Vein endothelial cell (primary cell): ENCODE measurements at places on chromosomes 13 and 19. TPM values are rescaled to one million over a fixed set of nuclear protein-coding genes. Genes with fewer than 3 reads are reported as not detected.

The ZNF471 gene
- 0.98 and 2.7 TPM in 2 replicates for total RNA-seq

The SHISA2 gene
- total RNA-seq, result 0.98 and 2.1 TPM in 2 replicates

The OPA3 gene
- 15.0 and 15.4 TPM in 2 replicates for total RNA-seq

The TMEM255B gene
- 24.8 and 36.1 TPM in 2 replicates for total RNA-seq

The LAIR1 gene
- not detected in 2 replicates for total RNA-seq

The ZNF790 gene
- total RNA-seq, result 6.5 and 8.4 TPM in 2 replicates

The PAN3 gene
- total RNA-seq, result 25.8 and 31.8 TPM in 2 replicates

The OR7C1 gene
- not detected in 2 replicates for total RNA-seq

The PBX4 gene
- not detected in 2 replicates for total RNA-seq

The DOCK9 gene
- total RNA-seq, result 385 and 477 TPM in 2 replicates

The ADAMTSL5 gene
- total RNA-seq, result 0.65 TPM in 1 of 2 replicates, not detected in the other

The CEACAM16 gene
- under 0.01 TPM in 1 of 2 replicates, not detected in the other for total RNA-seq

The USHBP1 gene
- 22.8 and 28.7 TPM in 2 replicates for total RNA-seq

The PODNL1 gene
- under 0.01 and 0.19 TPM in 2 replicates for total RNA-seq

The LYPD3 gene
- under 0.01 TPM in 1 of 2 replicates, not detected in the other for total RNA-seq

The IRGC gene
- not detected in 2 replicates for total RNA-seq

The DIRAS1 gene
- 0.29 TPM in 1 of 2 replicates, not detected in the other for total RNA-seq

The LILRA1 gene
- total RNA-seq, result not detected in 2 replicates

The TSHZ3 gene
- total RNA-seq, result 0.65 and 3.3 TPM in 2 replicates

The ACP7 gene
- not detected in 2 replicates for total RNA-seq

The COX6B2 gene
- not detected in 2 replicates for total RNA-seq

The ZNF8 gene
- total RNA-seq, result 8.2 and 8.5 TPM in 2 replicates

The NUFIP1 gene
- total RNA-seq, result 3.0 and 3.6 TPM in 2 replicates

The SIN3B gene
- total RNA-seq, result 45.5 and 49.0 TPM in 2 replicates

The JOSD2 gene
- total RNA-seq, result 13.3 and 20.3 TPM in 2 replicates
